ENCODE measurements at places on chromosomes 13 and 19.
A peak's percentile ranks its signal among the peaks of the same experiment; 100 is the strongest.

- no peak for DNase-seq
Measured at GRCh38 chr13:45068036-45069001, 52.0 kb upstream of the GTF2F2 start.

- DNase-seq: no peak
Measured at GRCh38 chr19:18503971-18504885, 17.6 kb downstream of the ELL start.

- DNase-seq: no peak
Measured at GRCh38 chr19:45568732-45569131, 15.9 kb downstream of the OPA3 start.

- DNase-seq: no peak
Measured at GRCh38 chr13:28426381-28426780, 68.5 kb downstream of the FLT1 start.

GRCh38 chr13:22061371-22061805 is 390.5 kb downstream of the FGF9 start:
- DNase-seq: peak; percentile 67

- DNase-seq: no peak
Measured at GRCh38 chr13:31756346-31756745, 17.0 kb downstream of the RXFP2 start.

DNA sequence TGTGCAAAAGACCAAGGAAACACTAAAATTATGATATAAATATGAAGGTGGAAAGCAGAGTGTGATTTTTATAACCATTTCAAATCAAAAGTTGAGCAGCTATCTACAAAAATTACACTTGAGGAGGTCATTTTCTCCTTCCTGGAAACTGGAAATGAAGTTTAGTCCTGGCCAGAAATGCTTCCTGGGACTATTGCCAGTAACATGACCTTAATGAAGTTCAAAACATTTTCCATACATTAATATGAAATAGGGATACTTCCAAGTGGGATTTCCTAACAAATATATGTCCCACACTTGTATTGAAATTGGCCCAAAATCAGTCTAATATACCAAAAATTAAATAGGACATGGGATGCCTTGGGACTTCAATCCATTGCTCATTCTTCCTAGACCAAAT is 1556.8 kb upstream of the MIR17HG start:
- DNase-seq: no peak

- no peak for DNase-seq
Measured at GRCh38 chr19:18379803-18380747, 5.9 kb upstream of the GDF15 start.

- no peak for DNase-seq
Measured at GRCh38 chr13:30088312-30088855, 219.0 kb downstream of the KATNAL1 start.

DNA sequence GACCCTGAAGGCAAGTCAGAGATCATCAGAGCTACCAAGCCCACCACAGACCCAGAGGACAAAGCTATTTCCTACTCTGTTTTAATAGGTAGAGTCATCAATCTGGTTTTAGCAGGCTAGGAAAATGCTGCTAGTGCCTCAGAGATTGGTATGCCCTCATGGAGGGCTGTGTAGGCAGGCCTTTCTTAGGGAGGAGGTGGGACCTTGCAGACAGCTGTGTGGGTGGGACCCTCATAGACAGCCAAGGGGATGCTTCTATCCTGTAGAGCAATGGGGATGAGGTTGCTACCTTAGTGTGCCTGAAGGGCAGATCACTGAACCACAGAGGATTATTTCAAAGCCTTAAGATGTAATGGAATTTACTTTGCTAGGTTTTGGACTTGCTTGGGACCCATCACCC is 534.9 kb upstream of the KLF12 start:
- DNase-seq: no peak

GRCh38 chr19:34475026-34475974 is 6.3 kb upstream of the WTIP start:
- peak; percentile 40 for DNase-seq

- no peak for DNase-seq
Measured at GRCh38 chr13:41680900-41681299, 223.6 kb downstream of the RGCC start.

- DNase-seq: peak; percentile 34
Measured at GRCh38 chr19:7373862-7374261, 25.1 kb downstream of the ARHGEF18 start.

DNA sequence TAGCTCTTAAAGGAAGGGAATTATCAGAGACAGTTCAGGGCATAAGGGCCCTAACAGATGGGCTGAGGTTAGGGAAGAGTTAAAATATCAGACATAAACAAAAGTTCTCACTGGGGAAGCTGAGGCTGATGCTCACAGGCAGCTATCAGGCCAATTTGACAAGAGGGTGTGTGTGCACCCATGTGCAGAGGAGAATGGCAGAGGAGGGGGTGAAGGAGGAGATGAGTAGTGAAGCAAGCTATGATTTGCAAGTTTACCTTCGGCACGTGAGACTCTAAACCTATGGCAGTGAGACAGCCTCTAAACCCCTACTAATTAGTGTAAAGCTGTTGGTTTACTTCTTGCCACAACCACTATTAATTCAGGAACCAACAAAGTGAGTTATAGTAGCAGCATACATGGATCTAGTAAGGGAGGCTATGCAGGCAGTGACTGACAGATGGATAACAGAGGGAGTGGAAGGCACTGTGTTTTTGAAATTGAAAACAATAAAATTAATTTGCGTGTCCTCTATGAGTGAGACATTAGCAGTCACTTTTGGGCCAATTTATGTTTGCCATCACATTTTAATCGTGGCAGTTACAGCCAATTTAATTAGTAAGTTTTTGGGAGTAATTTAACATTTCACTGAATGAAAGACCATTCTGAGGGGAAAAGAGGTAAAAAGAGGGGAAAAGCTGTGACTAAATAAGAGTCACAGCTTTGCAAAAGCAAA is 99.6 kb upstream of the HTR2A start:
- no peak for DNase-seq

DNA sequence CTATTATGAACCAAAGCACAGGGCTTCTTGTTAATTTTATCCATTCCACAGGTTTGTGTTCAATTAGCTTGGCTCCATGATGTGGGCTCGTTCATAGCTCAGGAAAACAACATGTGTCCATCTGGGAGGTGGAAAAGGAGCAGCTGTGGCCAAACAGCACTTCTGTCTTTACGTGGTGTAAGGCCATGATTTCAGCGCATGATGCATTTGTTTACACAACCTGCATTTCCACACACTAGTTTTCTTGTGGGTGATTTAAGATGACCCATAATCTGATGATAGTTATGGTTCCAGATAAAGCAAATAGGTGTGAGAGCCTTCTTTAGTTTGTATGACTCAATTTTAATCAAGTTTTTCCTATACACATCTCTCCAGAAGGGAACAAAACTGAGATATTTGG is 101.7 kb downstream of the TNFRSF19 start:
- DNase-seq: no peak

- DNase-seq: peak; percentile 73
Measured at GRCh38 chr19:18086590-18087138, at the start of gene IL12RB1. Gene IL12RB1 (minus strand): TSS chr19:18086934. CDS start chr19:18086823, 111 bp downstream.

DNA sequence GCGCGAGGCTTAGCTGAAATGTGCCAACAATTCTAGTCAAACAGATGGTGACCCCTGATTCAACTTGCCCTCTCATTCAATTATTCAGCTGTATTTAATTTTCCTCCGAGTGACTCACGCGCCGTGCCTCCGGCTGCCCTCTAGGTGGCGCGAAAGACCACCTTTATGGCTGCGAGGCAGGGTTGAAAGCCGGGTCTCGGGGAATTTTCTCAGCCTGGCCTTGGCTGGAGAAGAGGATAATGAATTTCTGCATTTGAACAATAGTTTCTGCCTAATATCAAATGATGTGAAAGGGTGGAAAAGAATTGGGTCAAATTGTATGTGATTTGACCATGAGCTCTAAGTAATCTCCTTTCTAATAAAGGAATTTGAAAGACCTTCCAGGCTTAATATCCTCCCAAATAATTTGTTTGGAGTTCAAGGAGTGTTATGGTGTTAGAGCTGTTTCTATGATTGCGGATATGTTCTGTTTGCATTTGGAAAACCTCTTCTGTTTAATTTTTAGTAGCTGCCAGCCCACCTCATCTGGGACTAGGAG is 310.9 kb downstream of the ZNF536 start:
- peak; percentile 68 for DNase-seq

GRCh38 chr19:49186108-49186507 is 28.5 kb downstream of the TRPM4 start:
- no peak for DNase-seq

GRCh38 chr19:39830847-39831246 is 3.1 kb downstream of the DYRK1B start:
- no peak for DNase-seq

DNA sequence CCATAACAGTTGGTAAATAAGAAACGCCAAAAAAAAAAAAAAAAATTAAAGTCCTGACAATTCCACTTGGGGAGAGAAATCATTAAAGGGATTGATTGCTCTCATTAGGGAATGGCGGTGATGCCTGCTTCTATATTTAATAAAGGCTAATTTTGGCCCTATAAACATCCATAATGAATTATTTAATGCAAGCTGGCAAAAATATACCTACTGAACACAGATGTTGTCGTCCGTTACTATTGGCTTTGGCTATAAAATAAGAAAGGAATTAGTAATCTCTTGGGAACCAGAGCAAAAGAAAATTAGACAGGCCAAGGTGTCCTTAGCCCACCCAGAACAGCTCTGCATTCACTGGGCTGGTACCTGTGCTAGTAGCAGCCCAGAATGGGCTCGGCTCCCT is 717.3 kb downstream of the DIAPH3 start:
- DNase-seq: no peak

All from stimulated activated CD4-positive, alpha-beta T cell treated with anti-CD3 and anti-CD28 coated beads, Interleukin-15, amount 100 ng/mL, for 24 hours (primary cell).